ENCODE measurements at places on chromosomes 5 and 9. TPM values are rescaled to one million over a fixed set of nuclear protein-coding genes. Genes with fewer than 3 reads are reported as not detected.

DNA sequence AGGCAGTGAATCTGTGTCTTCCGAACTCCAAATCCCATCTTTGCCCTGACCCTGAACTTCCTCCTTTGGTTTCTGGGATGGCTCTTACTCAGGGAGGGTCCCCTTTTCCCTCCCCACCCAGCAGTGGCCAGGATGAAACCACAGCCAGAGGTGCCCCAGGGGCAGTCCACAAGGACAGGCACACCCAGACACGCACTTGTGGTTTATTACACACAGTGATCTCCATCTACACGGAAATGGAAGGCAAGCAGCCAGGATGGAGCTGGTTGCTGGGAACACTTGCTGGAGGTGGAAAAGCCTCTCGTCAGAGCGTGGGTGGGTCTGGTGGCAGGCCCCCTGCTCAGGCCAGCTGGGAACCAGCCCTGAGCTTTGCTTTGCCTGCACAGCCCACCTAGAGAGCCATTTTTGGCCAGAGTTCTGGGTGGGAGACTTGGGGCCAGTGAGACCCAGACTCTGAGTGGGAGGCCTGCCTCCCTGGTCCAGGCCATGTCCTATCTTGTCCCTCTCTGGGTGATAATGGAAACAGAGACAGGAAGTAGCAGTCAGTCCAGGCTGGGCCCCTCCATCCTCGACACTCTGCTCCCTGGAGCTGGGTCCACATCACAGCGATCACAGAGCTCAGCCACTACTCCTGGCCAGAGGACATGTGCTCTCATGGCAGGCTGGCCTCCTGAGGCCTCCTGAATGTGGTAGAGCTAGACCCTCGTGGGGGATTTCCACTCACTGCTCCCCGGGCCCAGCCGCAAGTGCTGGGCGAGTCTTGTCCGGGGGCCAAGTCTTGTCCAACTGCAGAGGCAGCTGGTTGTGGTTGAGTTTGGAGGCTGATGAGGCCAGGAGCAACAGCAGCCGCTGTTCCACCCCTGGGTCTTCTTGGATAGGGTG is 5.1 kb upstream of the PHYKPL start:
- DNase-seq, result no peak

- no peak for DNase-seq
These were observed 1.6 kb downstream of the TSLP start for GRCh38 chr5:111072949-111073682.

SPATA31A3 gene
- total RNA-seq, result not detected

DNA sequence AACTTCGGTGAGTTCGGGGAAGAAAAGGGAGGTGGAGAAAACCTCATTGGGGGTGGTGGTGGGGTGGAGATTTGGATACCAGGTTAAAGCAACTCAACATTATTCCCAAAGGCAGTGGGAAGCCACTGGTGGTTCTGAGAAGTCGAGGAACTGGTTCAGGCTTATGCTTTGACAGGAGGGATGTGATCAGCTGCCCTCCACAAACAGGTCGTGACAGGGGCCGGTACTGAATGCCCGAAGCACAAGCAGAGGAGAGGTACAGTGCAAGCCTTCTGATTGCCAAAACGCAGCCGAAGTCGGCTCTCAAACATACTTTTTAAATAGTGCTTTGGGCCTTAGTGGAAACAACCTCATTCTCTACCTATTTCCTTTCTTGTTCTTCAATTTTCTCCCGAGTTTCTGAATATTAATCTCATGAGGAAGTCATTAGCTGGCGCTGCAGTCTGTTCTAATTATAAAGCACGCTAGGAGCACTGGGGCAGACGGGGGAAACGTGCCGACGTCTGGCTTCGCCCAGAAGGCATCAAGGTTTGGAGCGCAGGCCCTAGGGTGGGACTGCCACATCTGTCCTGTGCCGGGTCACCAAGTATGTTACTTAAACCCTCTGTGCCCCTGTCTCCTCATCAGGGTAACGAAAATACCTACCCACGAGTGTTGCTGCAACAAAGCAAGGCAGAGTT is 27.3 kb downstream of the SHB start:
- no peak for DNase-seq

DNA sequence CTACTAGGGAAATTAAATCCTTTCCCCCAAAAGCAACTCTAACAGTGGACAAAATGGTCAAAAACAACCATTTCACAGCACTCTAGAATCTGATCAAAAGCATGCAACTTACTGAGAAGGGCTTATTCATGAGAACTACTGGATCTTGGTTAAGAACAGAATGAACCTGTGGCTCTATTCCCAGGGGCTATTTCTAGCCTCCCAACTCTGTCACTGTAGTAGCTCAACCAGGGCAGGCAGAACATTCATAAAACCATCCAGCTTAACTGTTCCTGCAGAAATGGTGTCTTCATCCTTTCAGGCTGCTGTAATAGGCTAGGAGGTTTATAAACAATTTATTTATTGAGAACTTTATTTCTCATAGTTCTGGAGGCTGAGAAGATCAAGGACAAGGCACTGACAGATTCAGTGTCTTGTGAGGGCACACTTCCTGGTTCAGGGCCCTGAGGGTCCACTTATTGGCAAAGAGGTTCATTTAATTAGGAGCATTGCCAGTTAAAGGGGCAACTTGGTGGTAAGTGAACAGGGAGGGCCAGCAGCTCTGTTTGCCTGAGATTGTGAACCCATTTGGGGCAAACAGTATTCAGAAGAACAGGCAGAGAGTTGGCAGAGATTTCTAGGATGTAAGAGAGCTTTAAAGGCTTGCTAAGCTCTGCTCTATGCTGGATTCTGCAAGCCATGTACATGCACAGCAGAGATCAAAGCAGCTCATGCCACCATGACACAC is 238.5 kb upstream of the FBXL7 start:
- no peak for DNase-seq

WDR31 gene
- 0.99 TPM for total RNA-seq
